ENCODE measurements at places on chromosomes 13 and 19.
A peak's percentile ranks its signal among the peaks of the same experiment; 100 is the strongest.

DNA sequence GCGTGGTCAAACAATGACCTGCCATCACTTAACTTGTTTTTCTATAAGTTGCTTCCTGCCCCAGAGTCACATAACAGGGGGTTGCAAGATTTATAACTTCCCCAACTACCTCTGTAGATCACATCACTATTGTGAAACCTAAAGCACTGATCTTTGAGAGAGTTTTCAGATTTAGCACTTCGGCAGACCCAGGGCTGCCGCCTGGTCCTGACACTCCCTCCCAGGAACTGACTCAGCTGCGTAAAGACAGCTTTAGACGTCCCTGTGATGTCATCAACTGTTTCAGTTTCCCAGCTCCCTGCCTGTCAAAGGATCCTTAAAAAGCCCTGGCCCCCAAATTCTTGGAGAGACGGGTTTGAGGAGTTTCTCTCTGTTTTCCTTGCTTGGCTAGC, 33.3 kb downstream of the IGFL2 start:
- DNase-seq = no peak

DNA sequence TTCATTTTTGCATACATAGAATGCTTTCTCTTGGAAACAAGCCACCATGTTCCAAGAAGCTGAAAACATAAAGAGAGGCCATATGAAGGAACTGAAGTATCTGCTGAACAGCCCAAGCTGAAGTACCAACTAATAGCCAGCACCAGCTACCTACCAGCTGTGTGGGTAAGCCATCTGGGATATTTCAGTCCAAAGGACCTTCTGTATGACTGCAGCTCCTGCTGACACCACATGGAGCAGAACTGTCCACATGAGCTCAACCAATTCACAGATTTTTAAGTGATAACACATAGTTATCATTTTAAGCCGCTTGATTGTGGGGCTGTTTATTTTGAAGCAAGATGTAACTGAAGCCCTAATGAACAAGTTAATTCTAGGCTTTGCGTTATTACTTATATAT, 621.1 kb upstream of the KLHL1 start:
- no peak for DNase-seq

- no peak for DNase-seq
Measured at GRCh38 chr13:111954661-111955411, 112.1 kb upstream of the SOX1 start.

DNA sequence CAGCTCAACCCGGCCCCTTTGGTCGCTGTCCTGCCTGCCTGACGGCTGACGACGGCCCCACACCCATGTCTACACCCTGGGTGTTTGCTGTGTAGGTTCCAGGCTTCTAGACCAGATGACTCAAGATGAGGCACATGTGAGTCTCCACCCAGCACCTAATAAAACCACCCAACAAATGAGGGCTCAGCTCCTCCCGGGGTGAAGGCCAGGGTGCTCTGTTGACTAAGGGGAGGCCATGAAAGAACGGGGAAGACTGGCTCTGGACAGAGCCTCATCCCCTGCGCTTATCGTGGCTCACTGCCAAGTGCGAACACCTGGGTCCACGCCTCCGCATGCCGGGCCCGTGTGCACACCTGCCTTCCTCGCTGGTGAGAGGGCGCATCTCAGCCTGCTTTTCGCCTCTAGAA, 39.6 kb downstream of the COL4A2 start:
- no peak for DNase-seq

- no peak for DNase-seq
Measured at GRCh38 chr19:4832776-4833175, 1.3 kb upstream of the TICAM1 start.

DNA sequence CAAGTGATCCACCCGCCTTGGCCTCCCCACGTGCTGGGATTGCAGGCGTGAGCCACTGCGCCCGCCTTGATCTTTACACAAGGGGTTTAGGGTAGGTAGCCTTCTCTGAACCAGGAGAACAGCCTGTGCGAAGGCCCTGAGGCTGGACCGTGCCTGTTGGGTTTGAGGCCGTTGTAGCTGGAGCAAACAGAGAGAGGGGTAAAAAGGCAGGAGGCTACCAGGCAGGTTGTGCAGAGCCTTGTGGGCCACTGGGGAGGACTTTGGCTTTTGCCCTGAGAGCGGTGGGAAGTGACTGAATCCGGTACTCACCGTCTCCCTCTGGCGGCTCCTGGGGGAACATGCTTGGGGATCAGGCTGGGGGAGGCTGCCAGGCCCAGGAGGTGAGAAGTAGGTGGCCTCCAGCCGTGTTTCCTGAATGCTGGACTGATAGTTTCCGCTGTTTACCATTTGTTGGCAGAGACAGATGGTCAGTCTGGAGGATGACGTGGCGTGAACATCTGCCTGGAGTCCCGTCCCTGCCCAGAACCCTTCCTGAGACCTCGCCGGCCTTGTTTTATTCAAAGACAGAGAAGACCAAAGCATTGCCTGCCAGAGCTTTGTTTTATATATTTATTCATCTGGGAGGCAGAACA, 24.6 kb downstream of the SPC24 start:
- DNase-seq = peak; percentile 38

DNA sequence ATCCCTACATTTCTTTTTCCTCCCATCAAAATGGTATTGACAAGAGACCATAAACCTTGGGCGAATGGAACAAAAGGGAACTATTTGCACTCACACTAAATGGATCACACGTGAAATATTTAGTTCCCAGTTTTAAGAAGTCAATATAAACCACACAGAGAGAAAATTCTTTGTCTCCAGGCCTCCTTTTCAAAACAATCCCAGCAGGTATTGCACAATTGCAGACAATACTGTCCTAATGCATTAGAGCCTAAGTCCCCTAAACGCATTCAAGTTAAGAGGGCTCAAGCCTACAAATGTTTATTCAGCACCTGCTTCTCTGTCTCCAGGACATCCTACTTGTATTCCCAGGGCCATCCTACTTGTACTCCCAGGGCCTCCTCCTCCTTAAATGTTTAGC, 1.3 kb upstream of the B3GLCT start:
- DNase-seq = no peak

GRCh38 chr19:5305163-5305562, 35.4 kb downstream of the PTPRS start:
- no peak for DNase-seq

- DNase-seq = no peak
Measured at GRCh38 chr13:111527614-111528229, 207.3 kb downstream of the TEX29 start.

DNA sequence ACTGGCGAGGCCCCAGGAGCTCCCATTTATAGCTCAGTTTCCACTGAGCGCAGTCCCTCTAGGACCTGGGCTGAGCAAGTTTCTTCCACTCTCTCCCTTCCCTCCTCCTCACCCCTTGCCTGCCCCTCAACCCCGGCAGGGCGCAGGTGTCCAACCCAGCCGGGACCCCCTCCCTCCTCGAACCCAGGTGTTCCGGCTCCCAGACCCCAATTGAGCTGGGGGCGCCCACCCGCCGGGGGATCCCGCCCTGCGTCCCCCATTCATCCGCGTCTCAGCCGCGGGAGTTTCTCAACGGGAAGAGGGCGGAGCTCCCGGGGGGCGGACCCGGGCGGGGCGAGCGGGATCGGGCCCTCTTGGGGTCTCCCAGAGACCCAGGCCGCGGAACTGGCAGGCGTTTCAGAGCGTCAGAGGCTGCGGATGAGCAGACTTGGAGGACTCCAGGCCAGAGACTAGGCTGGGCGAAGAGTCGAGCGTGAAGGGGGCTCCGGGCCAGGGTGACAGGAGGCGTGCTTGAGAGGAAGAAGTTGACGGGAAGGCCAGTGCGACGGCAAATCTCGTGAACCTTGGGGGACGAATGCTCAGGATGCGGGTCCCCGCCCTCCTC, at the start of gene KIRREL2:
Gene KIRREL2, plus strand, starts transcription at position 366 of the 604 bp plus-strand sequence. Its CDS starts 209 bp downstream, at position 575.
- DNase-seq = no peak

- no peak for DNase-seq
Measured at GRCh38 chr13:54124700-54125099, 1096.1 kb downstream of the OLFM4 start.

DNA sequence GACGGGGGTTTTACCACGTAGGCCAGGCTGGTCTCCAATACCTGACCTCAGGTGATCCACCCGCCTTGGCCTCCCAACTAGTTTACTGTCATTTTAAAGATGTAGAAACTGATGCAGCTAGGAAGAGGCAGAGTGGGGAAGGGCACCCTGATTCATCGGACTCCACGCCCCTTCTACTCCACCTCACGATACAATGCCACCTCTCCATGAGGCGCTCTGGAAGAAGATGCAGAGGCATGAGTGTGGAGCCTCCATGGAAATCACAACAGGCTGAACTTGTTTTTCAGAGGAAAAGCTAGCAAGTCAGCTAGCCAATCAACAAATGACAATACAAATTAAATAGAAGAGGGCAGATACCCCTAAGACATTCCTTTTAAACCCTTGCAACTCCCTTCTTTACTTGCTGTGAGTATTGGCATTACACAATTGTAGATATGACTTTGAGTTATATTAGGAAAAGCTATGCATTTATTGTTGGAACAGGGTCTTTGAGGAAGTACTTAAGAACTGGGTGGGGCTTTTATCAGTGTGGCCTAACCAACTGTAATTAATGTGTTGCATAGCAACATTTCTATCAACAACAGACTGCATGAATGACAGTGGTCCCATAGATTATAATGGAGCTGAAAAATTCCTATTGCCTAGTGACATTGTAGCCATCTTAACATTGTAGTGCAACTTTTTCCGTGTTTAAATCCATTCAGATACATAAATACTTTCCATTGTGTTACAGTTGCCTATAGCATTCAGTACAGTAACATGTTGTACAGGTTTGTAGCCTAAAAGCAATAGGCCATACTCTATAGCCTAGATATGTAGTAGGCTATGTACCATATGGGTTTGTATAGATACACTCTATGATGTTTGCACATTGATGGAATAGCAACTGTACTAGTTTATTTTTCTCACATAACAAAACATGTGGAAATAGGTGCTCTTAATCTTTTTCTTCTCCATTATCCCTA, 17.6 kb downstream of the WDFY2 start:
- DNase-seq = no peak

DNA sequence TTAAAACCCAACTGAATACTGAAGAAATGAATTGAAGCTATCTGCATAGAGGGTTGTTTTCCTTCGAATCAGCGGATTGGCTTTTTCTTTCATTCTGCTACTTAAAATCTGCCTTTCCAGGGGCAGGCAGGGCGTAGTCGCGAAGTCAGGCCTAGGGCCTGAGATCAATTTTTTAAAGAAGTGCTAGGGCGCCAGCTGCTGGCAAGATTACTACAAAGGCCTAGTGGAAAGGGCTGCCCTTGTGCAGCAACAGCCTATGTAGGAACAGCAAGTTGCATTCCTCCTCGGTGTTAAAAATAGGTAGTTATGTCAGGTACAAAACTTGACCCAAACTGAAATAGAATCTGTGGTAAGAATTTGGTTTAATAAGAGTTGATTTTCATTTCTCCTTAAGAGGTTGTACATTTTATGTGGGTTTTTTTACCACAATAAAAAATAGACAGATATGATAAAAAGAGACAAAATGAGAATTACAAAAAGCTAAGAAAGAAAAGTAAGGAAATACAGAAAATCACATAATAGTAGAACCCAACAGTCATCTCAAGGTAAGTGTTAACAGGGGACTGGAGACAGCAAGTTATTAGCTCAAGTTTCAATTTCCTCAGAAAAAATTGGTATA, 9.5 kb upstream of the URAD start:
- DNase-seq = no peak

- DNase-seq = no peak
Measured at GRCh38 chr13:77425705-77426104, 98.8 kb upstream of the MYCBP2 start.

- DNase-seq = no peak
Measured at GRCh38 chr19:1882089-1882785, 3.1 kb downstream of the ABHD17A start.

DNA sequence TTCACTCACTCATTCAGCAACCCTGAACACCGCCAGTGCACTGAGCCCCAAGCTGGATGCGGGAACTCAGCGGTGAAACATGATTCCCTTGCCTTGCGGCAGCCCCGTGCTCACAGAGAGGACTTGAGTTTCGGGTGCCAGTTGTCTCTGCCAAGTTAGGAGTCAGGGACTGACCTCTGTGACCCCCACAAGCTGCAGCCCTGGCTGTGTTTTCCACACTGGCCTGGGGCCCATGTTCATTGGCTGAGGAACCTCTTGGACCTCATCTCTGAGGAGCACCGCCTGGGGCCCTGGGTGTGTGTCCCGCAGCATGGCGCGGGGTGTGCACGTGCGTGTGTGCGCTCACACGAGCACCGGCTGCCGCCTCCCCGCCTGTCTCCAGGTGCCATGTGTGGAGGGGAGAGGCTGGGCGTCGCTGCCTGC, 31.0 kb downstream of the CAPN12 start:
- DNase-seq = no peak

- DNase-seq = no peak
Measured at GRCh38 chr19:48883726-48884125, 11.5 kb downstream of the PPP1R15A start.

DNA sequence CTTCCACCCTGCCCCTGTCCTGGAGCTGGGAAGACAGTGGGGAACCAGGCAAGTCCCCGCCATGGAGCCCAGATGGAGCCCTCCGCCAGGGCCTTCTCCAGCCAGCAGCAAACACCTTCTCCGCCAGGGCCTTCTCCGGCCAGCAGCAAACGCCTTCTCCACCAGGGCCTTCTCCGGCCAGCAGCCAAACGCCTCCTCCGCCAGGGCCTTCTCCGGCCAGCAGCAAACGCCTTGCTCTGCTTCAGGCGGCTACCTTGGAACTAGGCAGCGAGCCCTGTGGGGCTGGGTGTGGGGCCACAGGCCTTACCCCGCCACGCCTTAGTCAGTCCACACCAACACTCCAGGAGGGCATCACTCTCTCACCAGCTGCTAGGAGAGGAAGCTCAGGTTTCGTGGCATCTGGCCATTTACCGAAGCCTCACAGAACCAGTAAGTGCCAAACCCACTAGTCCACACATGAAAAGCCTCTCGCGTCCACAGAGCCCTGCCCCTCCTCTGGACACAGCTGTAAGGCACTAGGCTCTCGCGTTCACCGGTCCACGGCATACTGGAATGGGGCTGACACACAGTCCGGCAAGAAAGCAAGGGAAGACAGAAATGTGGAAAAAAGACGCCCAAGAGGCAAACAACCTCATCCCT, 41.0 kb downstream of the MLLT1 start:
- DNase-seq = no peak

GRCh38 chr13:92833071-92833470, 393.5 kb upstream of the GPC6 start:
- DNase-seq = no peak

DNA sequence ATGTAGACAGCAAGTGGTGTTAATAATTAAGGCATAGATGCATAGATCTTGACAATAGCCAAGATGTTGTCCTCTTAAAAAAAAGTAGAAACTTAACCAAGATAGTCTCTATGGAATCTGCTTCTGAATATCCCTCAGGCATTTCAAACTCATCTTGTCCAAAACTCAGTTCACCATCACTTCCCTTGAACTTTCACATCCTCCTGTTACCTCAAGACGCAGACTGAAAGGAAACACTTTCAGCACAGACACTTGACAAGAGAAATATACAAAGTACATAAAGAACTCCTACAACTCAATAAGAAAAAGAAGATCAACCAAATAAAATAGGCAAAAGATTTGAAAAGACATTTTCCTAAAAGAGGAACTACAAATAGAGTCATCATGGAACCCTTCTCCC, 451.1 kb downstream of the FOXO1 start:
- DNase-seq = no peak

Measured in HS-5 (cell line).